ENCODE measurements at places on chromosomes 12 and 14.
A peak's percentile ranks its signal among the peaks of the same experiment; 100 is the strongest.

- no peak for DNase-seq
Observed at GRCh38 chr14:64692189-64692985, 11.8 kb upstream of the PLEKHG3 start.

DNA sequence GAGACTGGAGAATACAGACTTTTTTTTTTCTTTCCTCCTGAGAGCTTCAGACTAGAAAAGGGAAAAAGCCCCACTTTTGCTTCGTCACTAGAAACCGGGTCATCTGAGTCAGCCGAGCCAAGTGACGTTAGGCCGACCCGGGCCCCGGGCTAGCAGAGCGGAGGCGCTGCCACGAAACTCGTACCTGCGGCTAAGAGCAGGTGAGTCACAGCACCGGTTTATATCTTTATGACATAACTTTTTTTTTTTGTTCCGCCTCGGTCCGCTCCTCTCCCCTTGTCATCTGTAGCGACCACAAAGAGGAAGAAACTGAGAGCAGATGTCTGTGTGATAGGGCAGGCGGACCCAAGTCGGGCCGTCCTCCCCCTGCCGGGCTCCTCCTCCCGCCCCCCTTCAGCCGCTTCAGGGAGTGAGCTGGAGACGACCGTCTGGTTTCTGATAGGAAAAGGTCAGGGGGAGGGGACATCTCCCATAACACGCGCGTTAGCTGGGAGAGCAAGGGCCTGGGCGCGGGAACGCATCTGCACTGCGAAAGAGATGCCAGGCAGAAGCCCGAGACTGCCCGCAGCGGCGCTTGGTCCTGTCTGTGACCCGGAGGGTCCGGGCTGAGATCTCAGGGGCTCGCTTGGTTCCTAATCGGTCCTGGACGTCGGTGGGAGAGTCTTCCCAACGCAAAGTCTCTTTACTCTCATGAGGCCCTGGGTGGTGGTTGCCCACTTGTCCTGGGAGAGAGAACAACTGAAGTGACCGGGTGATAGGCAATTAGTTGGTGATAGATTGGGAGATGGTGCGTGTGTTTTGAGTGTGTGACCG lies 586 bp downstream of the TTC6 start:
- peak; percentile 42 for DNase-seq

- no peak for DNase-seq
Observed at GRCh38 chr14:64960762-64961276, 11.3 kb downstream of the RAB15 start.

DNA sequence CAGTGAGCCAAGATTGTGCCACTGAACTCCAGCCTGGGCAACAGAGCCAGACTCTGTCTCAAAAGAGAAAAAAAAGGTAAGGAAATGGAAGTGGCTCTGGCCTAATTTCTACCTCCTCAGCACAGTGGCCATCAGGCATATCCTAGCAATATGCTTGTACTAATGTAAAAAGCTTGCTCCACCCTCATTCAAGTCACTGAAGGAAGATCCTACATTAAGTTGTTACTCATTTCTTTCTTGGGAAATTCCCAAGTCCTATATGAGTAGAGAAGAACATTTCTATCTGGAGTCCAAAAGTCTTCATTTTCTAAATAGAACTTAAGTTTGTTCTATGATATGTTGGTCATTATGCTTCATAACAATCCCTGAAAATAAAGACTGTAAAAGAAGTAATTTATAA lies 67.3 kb upstream of the HOXC13 start:
- DNase-seq: no peak

DNA sequence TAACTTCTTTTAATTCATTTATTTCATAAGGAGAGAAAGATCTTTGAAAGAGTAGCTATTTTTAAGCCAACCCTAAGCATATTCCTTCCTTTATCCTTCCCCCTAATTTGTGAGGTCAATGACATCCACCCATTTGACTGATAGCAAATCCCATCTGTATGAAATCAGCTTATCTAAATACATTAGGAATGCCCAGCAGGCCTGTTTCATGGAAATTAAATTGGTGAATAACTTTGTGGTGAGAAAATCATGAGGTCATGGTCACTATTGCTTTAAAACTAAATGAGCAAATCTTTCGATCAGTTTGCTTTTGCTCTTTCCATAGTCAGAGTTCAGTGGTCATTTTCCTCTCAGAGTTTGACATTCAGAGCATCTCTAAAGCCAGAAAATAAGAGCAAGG lies 256.6 kb downstream of the CPNE8 start:
- DNase-seq: no peak

DNA sequence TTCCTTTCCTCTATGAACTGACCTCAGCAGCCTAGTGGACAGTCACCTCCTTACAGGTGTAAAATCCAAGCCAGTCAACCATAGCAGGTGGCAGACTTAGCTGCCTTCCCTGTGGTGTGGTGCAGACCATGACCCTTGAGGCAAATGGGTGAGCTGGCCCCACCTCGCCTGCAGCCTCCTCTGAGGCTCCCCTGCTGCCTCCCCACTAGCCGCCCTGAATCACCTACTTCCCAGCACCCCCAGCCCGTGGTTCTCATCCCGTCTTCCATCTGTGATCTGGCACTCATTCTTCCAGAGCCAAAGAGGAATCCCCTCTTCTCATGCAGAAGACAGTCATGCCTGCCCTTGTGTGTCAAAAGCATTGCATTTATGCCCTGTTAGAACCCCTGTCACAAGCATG lies 34.4 kb upstream of the TSPAN9 start:
- DNase-seq: no peak

DNA sequence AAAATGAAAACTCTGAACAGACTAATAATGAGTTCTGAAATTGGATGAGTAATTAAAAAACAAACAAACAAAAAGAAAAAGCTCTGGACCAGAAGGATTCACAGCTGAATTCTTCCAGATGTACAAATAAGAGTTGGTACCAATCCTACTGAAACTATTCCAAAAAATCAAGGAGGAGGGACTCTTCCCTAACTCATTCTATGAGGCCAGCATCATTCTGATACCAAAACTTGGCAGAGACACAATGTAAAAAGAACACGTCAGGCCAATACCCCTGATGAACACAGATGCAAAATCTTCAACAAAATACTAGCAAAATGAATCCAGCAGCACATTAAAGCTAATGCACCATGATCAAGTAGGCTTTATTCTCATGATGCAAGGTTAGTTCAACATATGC lies 183.9 kb upstream of the CNOT2 start:
- DNase-seq: no peak

GRCh38 chr12:104521731-104522130 lies 65.0 kb downstream of the CHST11 start:
- DNase-seq: no peak

DNA sequence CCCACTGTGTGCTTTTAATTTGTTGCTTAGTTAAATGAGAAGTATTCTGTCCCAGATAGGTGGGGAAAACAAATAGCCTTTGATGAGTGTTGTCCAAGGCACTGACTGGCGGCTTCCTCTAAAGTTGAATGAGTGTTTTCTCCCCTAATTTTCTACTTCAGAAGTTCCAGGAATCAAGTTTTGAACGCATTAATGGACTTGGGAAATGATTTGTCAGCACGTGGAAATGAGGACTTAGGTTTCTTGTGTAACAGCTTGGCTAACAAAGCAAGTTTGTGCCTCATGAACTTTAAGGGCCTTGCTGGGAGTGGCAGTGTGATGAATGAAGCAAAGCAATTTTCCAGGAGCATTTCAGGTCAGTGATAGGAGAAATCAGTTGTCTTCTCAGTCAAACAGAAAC lies 56.9 kb downstream of the LIN52 start:
- DNase-seq: no peak

DNA sequence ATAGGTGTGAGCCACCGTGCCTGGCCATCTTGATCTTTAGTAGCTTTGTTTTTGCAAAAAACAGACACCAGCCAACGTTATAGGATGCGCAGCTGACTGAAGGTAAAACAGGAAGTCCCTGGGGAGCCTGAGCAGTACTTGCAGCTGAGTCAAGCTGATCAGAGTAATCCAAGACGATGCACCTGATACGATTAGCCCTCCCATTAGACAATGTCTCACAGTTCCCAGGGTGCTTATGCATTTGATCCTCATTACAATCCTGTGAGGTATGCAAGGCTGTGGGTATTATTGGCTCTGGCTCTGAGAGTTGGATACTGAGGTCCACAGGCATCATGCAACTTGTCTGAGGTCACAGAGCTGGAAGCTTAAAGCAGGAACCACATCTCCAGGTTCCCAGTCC lies 8.1 kb downstream of the KRT18 start:
- DNase-seq: no peak

DNA sequence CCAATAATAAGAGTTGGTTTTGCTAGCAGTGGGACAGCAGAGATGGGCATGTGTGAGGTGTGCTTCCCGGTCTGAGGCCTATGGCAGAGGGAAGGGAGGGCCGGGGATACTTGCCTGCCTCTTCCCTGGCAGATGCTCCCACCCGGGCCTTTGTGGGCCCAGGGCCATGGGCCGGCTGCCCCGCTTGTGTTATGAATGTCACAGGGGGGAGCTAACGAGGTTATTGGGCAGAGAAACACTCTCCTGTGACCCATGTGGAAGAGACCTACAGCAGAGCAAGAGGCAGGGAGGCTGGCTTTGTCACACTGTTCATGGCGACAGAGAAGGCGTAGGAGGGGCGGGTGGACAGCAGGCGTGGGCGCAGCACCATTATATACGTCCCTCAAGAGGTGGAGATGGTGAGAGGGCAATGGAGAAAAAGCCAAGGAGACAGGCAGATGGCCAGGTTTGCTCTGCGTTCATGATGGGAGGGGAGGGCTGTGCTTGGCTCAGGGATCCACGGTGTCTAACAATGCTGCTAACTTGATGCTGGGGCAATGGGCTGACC lies 13.3 kb downstream of the CCND2 start:
- DNase-seq: no peak

DNA sequence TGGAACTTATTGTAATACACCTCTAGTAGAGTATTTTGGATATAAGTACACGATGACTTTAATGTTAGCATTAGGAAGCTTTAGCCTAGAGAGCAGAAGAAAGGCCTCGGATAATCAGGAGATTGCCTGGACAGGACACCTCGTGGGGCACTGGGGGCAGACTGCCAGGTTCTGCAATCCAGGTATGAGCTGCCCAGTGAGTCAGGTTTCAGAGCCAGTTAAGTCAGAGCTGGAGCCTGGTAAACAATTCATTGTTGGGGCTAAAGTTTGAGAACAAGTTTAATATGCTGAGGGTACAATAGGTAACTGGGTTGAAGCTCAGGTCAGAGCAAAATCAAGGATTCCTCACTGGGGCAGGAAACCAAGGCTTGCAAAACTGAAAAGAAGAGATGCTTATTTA lies 107.4 kb downstream of the RERGL start:
- no peak for DNase-seq

GRCh38 chr12:105812366-105812765 lies 326.4 kb downstream of the NUAK1 start:
- no peak for DNase-seq

DNA sequence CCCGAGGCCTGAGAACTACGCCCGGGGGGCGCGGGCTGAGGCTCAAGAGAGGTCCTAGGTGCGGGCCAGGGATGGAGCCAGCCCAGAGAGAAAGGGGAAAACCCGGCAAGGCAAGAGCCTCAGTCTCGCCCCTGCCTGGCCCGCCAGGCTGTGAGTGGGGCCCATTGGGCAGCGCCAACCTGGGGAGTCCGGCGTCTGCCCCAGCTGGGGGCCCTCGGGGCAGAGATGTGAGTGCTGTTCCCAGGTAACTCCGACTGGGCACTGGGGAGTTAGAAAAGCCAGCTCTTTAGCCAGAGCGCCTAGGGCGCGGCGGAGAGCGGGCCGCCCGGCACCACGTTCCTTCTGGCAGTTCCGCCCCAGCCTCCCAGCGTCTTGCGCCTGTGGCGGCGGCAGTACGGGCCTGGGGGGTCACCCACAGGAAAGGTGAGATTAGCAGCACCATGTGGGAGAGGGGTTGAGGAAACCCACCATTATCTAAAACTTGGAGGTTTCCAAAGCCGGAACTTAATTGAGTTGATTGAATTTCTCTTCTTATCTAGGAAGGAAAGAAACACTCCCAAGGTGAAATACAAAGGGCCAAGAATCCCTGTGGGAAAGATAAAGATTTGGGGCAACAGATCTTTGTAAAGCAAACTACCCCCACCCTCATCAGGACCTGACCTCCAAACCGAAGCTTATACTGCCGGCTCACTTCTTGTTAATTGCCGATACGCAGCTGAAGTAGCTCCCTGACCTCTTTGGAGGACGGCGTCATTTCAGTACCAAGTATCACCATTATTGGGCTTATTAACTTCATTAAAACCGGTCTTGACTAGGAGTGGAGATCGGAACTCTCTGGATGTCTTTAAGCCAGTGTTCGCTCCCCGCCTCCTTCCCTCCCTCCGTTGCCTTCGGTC lies 11.6 kb downstream of the OTX2 start:
- no peak for DNase-seq

DNA sequence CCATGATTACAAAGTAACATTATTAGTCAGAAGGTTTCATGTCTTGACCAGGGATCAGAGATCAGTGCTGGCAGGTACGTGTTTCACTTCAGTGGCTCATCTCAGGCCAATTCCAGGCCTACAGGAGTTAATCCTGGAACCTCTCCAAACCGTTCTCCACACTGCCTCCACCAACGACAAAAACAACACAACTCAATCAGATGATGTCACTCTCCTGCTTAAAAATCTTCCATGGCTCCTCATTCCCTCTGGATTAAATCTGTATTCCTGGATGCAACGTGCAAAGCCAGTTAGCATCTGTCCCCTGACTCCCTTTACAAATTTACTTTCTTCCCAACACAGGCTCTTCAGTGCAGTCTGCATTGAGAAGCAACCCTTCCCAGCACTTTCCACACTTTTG lies 34.3 kb upstream of the TXNRD1 start:
- DNase-seq: no peak

- DNase-seq: peak; percentile 52
Observed at GRCh38 chr12:15584366-15585041, 204.7 kb downstream of the EPS8 start.

Data from activated naive CD4-positive, alpha-beta T cell treated with anti-CD3 and anti-CD28 coated beads, Interleukin-2, amount 10 ng/mL, durations not matched to agents 7 days and 5 days (primary cell).